ENCODE measurements at places on chromosomes 3 and 15.

DNA sequence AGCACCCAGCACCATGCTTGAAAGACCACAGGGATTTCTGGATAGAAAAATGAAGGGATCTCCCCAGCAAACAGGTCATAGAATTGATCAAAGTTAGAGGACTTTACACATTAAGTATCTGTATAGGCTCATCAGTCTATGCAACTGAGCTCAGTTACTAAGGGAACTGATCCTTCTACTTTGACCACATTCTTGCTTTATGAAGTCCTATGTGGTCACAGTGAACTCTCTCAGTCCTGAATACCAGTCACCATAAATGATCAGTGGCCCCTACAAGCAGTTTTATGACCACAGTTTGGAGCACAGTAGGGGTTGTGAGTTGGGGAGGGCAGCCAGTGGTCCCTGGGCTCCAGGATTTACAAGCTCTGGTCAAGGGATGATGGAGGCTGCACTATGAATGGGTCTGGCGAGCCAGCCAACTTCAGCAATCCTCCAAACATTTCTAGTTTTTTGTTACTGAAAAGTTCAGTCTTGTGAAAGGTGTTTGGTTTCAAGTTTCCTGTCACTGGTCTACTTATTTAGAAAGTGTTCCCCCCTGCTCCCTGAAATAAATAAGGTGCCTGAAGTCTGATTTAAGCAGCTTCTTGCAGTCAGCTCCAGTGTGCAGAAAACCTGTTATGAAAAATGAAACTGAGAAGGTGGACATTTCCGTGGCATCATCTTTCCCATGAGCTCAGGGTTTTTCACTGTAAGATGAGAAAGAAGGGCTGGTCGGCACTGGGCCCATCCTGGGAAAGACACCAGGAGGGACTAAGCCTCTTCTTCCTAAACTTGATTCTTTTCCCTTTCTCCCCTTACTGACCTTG, 75.5 kb downstream of the DAPK2 start:
- no peak for DNase-seq

GRCh38 chr3:81868597-81868996, 107.2 kb upstream of the GBE1 start:
- no peak for DNase-seq

DNA sequence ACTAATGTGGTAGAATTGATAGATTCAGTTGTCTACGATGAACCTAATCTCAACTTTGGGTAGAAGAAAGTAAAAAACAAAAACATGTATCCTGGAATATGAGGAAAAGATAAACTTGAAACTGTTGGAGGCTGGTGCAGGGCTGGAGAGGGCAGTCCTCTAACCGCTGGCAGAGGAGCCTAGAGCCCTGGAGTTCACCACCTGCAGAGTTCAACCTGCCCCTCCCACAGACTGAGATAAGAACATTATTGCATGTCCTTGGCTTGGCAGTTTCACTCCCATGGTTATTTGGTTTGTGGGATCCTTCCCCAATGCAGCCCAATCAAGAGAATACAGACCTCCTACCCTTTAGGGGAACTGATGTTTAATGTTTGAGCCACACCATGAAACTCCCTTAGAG, 53.2 kb upstream of the GATM start:
- DNase-seq, result no peak

GRCh38 chr3:69161587-69162307, 39.4 kb upstream of the LMOD3 start:
- DNase-seq, result peak; percentile 43

- DNase-seq, result no peak
Measured at GRCh38 chr3:167162083-167162482, 218.0 kb downstream of the ZBBX start.

- no peak for DNase-seq
Measured at GRCh38 chr3:109225516-109225915, 89.0 kb downstream of the C3orf85 start.

DNA sequence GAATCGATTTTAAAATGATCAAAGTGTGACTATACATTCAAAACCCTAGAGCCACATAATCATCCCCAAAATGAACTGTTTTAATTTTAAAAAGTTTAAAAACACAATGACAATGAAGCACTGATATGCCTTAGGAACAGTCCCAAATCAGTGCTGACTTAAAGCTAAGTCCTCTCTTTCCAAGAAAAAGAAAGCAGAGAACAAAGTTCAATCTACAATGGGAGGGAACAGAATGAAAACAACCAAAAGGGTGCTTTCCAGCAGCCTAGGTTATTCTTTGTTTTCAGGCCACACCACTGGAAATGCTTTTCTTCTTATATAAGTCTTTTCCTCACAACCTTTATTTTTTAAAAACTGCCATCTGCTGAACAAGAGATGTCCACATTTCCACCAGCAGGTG, 7.2 kb upstream of the STIMATE start:
- no peak for DNase-seq

DNA sequence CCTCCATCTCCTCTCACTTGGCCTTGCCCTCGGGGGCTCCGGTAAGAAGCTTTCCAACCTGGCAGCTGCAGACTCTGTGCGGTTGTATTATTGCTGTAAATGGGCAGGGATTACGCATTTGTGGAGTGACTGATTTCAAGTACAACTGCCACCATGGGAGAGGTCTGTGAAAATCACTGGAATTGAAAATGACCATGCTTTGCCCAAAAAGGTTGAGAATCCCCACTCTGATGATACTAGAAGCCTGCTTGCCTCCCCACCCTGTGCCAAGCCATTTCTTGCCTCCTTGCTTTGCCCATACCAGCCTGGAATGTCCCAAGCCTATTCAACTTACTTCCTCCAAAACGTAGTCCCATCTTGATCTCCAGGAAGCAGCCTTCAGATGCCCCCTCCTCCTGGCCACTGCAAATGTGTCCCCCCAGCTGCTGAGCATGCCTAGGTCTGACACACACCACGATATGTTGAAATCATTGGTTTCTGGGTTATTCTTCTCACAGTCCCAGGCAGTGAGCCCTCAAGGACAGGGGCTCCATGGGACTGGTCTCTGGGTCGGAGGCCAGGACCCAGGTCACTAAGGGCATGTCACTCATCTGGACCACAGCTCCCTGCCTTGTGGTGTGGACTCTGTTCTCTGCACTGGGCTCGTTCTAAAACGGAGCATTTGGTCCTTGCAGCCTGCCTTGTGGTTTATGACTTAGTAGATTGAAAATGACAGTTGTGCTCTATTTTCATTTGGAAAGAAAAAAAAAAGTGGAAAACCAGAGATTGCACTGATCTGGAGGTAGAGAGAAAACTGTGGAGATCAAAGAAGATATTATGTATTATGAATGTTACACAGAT, 42.9 kb downstream of the SMAD3 start:
- DNase-seq, result no peak

- no peak for DNase-seq
Measured at GRCh38 chr15:75989045-75989444, 23.2 kb downstream of the NRG4 start.

GRCh38 chr3:149450281-149450680, 24.2 kb upstream of the TM4SF4 start:
- no peak for DNase-seq

DNA sequence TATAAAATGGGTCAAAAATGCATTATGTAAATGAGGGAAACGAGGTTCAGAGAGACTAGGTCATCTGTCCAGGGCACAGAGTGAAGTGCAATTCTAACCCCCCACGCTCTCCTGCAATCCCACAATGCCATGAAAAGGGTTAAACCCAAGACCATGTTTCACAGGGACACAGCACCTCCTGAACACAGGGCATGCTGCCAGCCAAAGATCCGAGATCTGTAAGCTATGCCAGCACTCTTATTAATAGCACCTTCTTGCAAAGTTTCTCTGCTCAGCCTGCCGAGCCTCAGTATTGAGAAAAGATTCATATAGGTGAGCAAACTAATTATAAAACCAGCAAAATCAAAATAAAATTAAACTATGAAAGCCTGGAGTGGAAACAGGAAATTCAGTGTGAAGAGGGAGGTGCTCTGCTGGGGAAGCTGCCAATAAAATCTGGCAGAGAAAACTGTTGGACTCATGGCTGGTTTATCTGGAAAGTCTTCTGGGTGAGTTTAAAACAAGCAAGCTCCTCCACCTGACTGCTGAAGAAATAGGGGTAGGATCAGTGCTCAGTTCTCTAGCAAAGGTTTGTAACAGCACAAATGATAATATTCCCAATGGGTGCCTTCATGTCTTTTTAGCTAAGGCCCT, 50.3 kb downstream of the LRIG1 start:
- peak; percentile 85 for DNase-seq

GRCh38 chr3:36763850-36764703, at the start of gene DCLK3:
DCLK3 (minus strand) TSS chr3:36764553; CDS start chr3:36764263, 290 bp downstream.
- no peak for DNase-seq

DNA sequence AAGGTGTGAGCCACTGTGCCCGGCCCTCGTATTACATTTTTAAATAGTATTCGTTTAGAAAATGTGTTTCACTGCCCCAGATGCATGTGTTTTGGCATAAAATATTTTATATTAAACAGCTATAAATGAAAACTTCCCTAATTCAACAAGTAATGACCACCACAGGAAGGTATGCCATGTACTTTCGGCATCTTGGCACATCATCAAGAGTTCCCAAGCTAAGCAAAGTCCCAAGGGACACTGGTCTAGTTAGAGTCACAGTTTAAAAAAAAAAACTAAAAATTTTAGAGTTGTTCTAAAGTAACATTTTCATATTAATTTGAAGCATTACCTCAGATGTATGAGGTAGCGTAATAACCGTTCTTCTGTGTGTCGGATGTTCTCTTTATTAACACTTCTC, 15.6 kb upstream of the ARPP19 start:
- no peak for DNase-seq

DNA sequence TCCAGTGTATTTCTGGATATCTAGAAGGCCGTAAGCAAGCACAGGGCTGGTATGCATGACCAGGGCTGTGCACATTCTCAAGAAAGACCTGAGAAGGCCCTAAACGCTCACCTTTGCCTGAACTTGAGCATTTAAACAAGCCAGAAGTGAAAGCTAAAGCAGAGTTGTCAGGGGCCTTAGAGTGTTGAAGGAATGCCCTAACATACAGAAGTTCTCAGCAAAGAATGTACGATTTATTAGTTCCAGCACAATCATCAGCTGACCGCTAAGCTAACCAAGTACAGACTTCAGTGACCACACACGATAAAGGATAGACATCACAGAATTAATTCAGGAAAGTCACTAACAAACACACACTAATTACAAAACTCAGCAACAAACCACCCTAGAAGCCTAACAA, 8.7 kb downstream of the HLTF start:
- DNase-seq, result no peak

GRCh38 chr15:65088643-65089021, 12.1 kb downstream of the KBTBD13 start:
- DNase-seq, result no peak

GRCh38 chr15:60255390-60255789, 142.4 kb downstream of the ANXA2 start:
- DNase-seq, result no peak

DNA sequence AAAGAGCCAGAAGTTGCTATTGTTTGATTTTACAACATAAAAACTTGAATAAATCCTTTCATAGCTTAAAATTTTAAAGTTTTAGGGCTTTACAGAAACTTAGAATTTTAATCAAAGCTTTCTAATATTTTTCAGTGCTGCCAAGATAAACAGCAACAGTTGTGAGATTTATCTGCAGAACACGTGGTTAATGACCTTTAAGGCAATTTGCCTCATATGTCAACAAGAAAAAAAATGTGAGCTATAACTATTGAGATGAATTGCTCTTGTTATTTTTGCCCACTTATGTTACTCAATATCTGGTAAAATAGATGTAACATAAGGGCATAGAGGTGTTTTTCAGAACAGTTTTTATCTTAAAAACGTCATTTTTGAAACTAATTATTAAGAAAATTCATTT, 96.7 kb upstream of the NECTIN3 start:
- DNase-seq, result no peak

GRCh38 chr3:3600665-3601340, 198.4 kb upstream of the LRRN1 start:
- DNase-seq, result no peak

DNA sequence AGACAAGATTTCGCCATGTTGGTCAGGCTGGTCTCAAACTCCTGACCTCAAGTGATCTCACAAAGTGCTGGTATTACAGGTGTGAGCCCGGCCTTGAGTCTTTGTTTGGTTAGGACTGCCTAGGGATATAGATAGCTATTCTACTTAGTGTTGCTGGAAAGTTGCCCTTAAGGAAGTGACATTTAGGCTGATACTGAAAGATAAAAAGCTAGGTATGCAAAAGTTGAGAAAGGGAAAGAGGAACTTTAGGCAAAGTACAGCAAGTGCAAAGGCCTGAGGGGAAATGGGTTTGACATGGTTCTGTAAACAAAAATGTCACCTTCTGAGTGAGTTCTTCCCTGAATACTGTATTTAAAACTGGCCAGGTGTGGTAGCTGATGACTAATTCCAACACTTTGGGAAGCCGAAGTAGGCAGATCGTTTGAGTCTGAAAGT, 111.5 kb downstream of the ZNF609 start:
- no peak for DNase-seq

- no peak for DNase-seq
Measured at GRCh38 chr3:196202516-196202970, 8.7 kb downstream of the ZDHHC19 start.

DNA sequence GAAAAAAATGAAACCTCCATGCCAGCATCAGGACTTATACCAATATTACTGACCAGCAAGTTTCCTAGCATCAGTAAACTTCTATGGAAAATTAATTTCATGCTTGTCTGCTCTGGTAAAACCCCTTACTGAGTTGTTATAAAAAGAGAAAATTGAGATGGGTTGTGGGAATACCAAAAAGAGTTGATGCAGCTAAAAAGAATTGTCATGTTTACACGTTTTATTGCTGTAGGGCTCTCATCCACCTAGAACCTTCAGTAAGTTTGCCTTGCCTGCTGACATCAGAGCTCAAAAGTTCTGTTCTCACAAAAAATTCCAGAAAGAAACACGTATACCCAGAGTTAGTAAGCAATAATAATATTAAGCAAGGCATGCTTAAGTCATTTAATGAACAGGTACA, 641.3 kb upstream of the ZNF385D start:
- no peak for DNase-seq

DNA sequence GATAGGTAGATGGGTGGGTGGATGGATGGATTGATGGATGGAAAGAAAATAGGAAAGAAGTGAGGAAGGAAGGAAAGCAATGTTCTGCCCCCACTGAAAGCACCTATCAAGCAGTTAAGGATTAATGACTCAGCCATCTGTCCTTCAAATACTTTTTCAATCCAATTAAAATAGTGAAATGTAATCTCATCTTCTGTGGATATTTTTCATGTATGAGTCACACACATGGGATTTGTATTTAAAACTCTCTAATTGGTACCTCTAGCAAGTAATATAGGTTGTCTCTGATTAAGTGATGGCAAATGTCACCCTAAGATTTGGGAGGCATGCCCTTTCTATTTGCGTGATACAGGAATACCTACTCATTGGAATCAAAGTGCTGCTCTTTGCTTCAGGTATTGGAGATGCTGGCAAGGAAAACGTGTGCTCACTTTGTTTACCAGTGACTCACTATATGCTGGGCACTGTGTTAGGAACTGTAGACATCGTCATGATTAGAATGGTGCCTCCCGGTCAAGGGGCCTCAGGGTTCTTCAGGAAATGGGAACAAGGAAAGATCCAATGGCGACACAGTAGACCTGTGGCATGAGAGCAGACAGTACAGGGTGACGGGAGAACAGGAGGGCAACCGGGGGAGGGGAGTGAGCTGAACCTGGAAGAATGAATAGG, 230.1 kb downstream of the CLSTN2 start:
- DNase-seq, result no peak

GRCh38 chr3:61561374-61562041, at the start of gene PTPRG:
PTPRG (plus strand) TSS chr3:61561571; CDS start chr3:61562288, 717 bp downstream.
- peak; percentile 92 for DNase-seq

GRCh38 chr3:139132976-139133375, 88.3 kb upstream of the PRR23C start:
- no peak for DNase-seq
